NCI-H1436 (cell line): ENCODE measurements at places on chromosomes 6 and 20.

DNA sequence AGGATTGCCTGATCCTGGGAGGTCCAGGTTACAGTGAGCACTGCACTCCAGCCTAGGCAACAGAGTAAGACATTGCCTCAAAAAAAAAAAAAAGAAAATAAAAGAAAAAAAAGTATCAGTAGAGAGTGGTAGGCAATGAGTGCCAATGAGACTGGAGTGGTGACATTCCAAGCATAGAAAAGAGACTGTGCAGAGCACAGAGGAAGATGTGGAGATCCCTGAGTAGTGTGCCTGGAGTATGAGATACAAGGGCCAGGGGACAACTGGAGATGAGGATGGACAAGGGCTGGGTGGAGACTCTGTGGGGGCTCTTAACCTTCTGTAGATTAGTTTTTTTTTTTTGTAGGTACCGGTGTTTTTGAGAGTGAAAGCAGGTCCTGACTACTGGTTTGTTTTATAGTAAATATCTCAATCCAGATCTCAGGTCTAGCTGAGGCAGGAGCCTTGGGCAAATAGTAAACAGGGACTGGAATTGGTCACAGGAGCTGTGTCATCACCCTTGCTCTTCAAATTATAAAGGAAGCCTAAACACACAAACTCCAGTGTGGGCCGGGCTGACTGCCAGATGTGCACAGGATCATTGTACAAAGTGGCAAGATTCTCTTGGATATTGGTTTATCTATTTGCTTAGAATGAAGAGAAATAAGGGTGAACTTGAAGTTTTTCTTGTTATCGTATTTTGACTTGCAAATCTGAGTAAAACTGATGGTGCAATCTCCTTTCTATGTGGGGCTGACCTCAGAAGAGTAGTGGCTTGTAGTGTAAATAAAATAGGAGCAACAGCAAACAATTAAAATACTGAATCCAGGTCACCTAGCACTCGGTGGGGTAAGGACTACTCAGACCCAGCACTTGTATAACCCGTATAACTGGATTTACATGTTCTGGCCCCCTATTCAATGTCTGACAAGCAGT, 144.9 kb downstream of the SOX4 start:
- DNase-seq, result no peak

- DNase-seq, result no peak
Observed at GRCh38 chr20:3390759-3391425, 16.6 kb downstream of the DNAAF9 start.

GRCh38 chr20:6732001-6732447, 35.5 kb upstream of the BMP2 start:
- no peak for DNase-seq

DNA sequence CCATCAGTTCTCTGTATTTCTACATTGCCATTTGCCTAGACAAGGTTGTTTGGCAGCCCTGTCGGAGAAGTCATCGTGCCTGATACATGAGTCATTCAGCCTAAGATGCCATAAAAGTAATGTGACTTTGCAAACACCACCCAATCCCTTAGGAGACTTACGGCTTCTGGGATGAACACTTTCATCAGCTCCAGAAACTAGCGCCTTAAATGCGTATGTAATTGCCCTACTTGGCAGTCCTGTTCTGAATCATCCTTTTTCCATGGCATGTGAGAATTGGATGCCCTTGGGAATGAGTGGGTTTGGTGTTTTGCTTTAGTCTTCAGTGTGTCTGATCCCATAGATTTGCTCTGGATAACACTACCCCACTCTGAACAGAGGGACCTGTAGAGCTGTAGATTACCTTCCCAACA, 158.5 kb downstream of the SASH1 start:
- DNase-seq, result no peak

DNA sequence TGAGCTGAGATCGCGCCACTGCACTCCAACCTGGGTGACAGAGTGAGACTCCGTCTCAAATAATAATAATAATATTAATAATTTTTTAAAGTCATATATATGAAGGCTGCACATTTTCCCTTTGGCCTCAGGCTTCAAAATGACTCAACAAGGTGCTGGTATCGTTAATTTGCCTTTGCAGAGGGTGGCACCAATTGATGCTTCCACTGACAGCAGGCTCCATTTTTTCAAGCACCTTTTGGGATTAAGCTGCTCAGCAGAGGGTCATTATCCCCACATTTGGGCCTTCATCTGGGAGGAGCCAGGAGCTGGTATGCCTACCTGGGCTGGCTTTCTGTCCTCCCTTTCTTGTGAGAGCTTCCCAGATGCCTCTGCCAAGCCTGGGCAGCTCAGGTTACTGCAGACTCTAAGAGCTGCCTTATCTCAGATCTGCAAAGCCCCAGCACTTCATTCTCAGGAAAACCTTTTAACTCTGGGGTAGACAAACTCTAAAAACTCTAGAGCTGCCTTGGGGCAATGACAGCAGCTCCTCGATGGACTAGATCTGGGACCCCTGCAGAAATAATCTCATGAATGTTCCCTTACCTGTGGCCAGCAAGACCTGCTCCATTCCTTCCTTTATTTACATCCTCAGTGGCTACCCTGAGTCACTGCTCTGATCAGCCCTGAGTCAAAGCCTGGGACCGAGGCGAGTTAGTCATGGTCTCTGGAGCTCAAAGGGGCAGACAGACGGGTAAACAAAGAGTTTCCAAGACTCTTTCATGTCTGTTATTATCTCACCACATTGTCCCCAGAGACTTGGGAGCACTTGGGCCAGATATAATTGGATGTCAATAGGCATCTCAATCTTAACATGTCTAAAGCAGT, 80.0 kb upstream of the EYA2 start:
- peak; percentile 53 for DNase-seq

- DNase-seq, result no peak
Observed at GRCh38 chr6:89706121-89706520, 67.6 kb upstream of the LYRM2 start.

DNA sequence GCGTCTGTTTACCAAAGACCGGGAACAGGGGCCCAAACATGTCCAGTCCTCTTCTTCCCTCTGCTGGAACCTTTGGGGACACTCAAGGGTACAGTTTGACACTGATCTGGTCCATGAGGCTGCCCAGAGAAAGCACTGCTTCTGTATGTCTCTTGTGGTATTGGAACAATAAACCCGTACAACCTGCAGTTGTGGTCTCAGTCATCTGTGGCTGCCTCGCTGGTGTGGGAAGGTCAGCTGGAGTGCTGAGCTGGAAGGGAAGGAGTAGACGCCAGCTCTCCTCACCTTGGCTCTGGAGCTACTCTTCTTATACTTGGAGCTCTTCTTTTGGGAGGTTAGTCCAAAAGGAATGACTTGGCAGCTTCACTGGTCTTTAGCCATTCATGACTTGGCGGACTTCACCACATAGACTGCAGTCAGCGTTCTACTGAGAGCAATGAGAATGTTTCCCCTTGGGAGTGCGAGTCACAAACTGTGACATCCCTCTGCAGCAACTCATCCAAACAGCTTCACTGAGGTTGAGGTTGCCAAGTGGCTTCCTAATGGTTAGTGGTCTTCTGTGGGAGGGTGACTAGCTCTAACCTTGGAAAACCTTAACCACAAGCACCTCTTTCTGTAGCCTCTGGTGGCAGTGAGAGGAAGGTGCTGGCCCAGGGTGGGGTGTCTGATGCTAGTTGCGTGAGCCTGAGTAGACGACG, 81.2 kb downstream of the ASXL1 start:
- no peak for DNase-seq
